ENCODE measurements at places on chromosomes 13 and 19.
A peak's percentile ranks its signal among the peaks of the same experiment; 100 is the strongest.

GRCh38 chr13:20873348-20873747 is 29.2 kb downstream of the XPO4 start:
- DNase-seq = no peak

DNA sequence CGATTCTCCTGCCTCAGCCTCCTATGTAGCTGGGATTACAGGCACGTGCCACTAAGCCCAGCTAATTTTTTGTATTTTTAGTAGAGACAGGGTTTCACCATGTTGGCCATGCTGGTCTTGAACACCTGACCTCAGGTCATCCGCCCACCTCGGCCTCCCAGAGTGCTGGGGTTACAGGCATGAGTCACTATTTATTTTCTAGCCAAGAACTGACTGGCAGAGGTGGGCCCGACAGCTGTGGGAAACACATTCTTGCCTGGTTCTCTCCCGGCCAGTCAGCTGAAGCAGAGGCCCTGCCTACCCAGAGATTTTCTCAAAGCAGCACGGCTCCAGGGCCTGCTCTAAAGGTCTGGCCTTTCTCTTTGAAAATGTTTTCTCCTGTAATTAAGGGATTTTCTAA is 108.0 kb downstream of the KCTD15 start:
- DNase-seq = no peak

GRCh38 chr13:85368686-85369085 is 430.5 kb downstream of the SLITRK6 start:
- no peak for DNase-seq

DNA sequence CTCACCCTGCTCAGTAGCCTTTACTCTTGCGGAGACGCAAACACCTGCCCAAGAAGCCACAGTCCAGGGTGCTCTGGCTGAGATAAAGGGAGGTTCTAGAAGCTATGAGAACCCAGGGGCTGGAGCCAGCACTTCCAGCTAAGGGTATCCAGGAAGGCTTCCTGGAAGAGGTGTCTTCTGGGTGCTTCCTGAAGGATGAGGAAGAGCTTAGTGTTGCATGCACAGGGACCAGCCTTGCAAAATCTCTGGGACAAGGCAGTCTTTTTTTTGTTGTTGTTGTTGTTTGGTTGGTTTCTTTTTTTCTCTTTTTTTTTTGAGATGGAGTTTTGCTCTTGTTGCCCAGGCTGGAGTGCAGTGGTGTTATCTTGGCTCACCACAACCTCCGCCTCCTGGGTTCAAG is 20.6 kb downstream of the MYBPC2 start:
- DNase-seq = no peak

- no peak for DNase-seq
Observed at GRCh38 chr19:12331211-12331941, 2.1 kb downstream of the ZNF563 start.

GRCh38 chr13:52703482-52703881 is 36.1 kb downstream of the CNMD start:
- no peak for DNase-seq

GRCh38 chr13:35157143-35157755 is 215.2 kb downstream of the NBEA start:
- DNase-seq = no peak

- no peak for DNase-seq
Observed at GRCh38 chr19:38082256-38083118, 141.5 kb downstream of the DPF1 start.

DNA sequence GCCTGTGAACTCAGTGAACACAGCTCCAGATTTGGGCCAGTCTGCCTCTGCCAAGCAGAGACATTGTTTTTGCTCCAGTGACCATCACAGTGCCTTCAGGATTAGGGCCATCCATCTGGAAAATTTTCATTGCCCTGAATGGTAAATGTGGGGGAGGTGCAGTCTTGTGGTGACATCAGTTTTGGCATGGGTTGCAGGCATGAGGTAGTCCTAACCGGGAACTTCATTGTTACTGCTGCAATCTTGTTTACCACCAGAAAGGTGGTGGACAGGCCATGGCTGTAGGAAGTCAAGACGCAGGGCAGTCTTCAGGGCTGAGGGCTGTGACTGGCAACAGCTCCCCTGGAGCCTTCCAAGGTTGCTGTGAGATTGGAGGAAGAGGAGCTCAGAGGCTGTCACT is 55.2 kb downstream of the SPATA13 start:
- DNase-seq = no peak

- DNase-seq = peak; percentile 56
Observed at GRCh38 chr19:56476651-56477428, at the start of gene ZNF667. Gene ZNF667, minus strand, starts transcription at chr19:56477345. Its CDS starts 14,975 bp downstream, at chr19:56462370.

- DNase-seq = no peak
Observed at GRCh38 chr19:27765397-27765796, 1447.6 kb downstream of the UQCRFS1 start.

- no peak for DNase-seq
Observed at GRCh38 chr13:32075170-32075851, 43.7 kb downstream of the FRY start.

- no peak for DNase-seq
Observed at GRCh38 chr19:6274756-6275155, 5.0 kb downstream of the MLLT1 start.

Data from amygdala (tissue), 56 donors.